ENCODE measurements at places on chromosomes 4 and X. TPM values are rescaled to one million over a fixed set of nuclear protein-coding genes. Genes with fewer than 3 reads are reported as not detected.

Gene NLGN3
- total RNA-seq: 3.1 TPM

Gene SPRY1
- total RNA-seq: 39.8 TPM

Gene AKAP14
- total RNA-seq: not detected

Gene DGKK
- total RNA-seq: not detected

Gene RASL11B
- total RNA-seq: 0.48 TPM

Gene MAGEE1
- total RNA-seq: 3.3 TPM

Gene ADRA2C
- total RNA-seq: not detected

Measured in activated T-cell treated with anti-CD3 and anti-CD28 coated beads, Interleukin-2, amount 50 U/mL, for 72 hours (primary cell).